Osteoblast (primary cell): ENCODE measurements at places on chromosomes 1 and 21. TPM values are rescaled to one million over a fixed set of nuclear protein-coding genes. Genes with fewer than 3 reads are reported as not detected.

CYP4A11 gene
- not detected in 2 replicates for total RNA-seq

DNA sequence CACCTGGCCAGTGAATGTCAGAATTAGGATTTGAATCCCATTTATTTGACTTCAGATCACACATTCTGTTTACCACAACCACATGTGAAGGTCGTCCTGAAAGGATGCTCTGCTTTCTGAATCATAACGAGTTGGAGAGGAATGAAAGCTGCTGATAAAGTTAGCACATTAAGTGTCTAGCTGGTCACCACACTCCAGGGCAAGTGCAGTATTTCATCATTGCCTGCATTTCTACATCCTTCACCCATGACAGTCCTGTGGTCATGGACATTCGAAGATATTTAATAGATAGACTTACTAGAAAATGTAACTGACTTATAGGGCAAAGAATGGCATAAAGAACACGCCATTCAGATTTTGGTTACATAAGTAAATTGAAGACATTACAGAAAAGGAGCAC is 52.7 kb upstream of the ST6GALNAC3 start:
- DNase-seq, result no peak

GRCh38 chr1:152013664-152014237 is 20.1 kb upstream of the S100A10 start:
- no peak for DNase-seq

GRCh38 chr1:167563579-167564246 is 10.2 kb upstream of the CREG1 start:
- no peak for DNase-seq

TFF1 gene
- total RNA-seq, result not detected in 2 replicates

ECM1 gene
- 20.9 and 30.0 TPM in 2 replicates for total RNA-seq

GRCh38 chr21:41364308-41364707 is 2.5 kb downstream of the MX2 start:
- DNase-seq, result no peak
